ENCODE measurements at places on chromosomes 7 and 10.

DNA sequence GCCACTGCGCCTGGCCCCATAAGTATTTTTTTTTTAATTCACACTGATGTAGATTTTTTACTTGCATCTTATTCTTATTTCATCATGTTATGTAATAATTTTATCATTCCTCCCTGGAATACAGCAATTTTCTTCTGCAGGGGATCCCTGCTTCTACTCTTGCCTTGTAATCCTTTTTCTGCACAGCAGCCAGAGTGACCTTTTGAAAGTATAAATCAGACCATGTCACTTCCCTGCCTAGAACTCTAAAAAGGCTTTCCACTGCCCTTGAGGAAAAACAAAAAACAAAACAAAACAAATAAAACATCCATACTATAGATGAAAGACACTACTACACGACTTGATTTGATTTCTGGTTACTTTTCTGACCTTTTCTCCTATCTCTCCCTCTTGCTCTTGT lies 1334.7 kb downstream of the REEP3 start:
- DNase-seq = no peak

GRCh38 chr10:23136462-23136861 lies 41.1 kb downstream of the MSRB2 start:
- DNase-seq = no peak

DNA sequence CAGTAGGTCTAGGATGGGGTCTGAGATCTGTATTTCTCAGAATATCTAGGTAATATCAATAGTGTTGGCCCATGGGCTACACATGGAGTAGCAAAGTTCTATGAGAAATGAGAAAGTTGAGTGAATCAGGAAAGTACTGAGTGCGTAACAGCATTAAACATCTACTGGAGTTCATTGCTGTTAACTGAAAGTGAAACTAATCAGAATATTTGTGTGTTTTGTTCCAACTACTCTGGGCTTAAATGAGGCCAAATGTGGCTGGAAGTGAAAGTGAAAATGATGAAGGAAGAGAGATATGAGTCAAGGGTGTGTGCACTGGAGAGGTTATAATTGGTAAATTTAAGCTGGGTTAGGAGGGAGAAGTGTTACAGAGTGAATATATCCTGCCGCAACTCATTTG lies 46.5 kb downstream of the TMEM106B start:
- DNase-seq = peak; percentile 44

- no peak for DNase-seq
Measured at GRCh38 chr10:11642566-11642965, 31.1 kb upstream of the USP6NL start.

GRCh38 chr7:50206453-50207250 lies 97.9 kb upstream of the IKZF1 start:
- peak; percentile 78 for DNase-seq

GRCh38 chr10:48701941-48702340 lies 17.3 kb downstream of the WDFY4 start:
- DNase-seq = no peak

DNA sequence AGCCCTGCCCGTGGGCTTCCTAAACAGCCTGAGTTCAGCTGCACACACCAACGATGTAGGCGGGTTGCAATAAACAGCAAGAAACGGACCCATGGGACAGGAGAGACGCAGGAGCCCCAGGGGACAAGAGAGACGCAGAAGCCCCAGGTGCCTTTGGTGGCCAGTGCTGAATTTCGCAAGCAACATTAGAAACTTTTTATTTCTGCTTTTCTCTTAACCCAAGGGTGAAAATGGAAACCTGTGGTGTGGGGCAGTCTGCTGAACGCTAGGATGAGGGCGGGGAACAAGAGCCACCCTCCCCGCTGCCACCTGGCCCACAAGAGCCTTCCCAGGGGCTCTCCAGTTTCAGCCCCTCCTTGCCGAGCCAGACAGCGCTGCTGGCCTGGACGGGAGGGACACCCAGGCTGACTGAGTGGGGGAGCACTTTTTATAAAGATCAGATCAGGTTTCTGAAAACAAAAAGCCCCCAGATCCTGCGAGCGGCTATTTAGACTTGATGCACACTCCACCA lies 20.0 kb upstream of the GPR146 start:
- no peak for DNase-seq

- DNase-seq = no peak
Measured at GRCh38 chr7:132777414-132777813, 201.1 kb upstream of the PLXNA4 start.

GRCh38 chr7:6092953-6093354 lies 61.8 kb downstream of the ANKRD61 start:
- no peak for DNase-seq

- no peak for DNase-seq
Measured at GRCh38 chr10:88980800-88981199, 9.8 kb upstream of the FAS start.

DNA sequence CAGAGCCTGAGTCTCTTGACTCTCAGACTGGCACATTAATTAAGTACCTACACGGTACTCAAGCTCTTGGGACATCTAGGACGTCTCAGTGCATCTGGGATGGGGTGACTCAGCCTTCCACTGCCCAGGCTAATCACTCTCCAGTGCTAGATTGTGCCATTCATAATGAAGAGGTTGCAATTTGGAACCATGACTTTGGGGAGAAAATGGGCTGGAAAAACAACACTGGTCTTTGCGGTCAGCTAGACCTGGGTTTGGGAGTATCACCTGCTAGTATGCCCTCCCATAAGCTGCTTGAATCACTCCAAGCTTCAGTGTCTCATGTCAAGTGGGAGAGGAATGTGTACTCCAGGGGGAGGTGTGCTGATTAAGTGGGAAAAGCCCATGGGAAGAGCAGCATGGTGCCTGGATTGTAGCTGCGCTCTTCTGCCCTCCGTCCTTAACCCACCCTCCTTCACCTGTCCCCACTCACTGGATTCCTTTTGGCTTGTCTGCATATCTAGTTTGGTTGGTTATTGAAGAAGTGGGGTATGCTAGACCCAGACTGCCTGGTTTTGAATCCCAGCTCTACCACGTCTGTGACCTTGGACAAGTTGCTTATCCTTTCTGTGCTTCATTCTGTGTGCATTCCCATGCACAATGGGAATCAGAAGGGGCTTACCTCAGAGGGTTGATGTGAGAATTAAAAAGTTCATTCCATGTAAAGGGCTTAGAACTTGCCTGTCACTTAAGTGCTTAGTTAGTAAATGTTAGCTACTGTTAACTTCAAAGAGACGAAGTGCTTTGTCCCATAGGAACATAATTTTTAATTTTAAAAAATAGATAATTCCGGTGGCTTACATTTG lies 3.8 kb downstream of the NFE2L3 start:
- DNase-seq = no peak

- DNase-seq = no peak
Measured at GRCh38 chr7:126411032-126411820, 841.5 kb downstream of the GRM8 start.

- DNase-seq = no peak
Measured at GRCh38 chr7:45617166-45617565, 43.0 kb downstream of the ADCY1 start.

DNA sequence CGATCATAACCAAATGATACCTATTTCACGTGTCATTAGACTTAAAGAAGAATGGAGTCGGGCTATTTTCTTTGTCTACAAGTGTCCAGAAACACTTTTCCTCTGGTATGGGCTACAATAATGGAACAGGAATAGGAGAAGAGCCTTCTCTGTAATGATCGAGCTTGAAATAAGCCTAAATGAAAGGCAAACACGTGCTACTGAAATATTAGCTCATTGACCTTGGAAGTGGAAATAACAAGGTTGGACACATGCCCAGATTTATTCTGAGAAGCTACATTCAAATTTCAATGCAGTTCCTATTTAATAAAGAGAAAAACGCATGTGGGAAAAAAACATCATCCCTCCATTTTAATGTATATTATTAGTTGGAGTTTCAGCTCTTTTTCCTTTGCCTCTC lies 254.7 kb upstream of the PTER start:
- DNase-seq = no peak

DNA sequence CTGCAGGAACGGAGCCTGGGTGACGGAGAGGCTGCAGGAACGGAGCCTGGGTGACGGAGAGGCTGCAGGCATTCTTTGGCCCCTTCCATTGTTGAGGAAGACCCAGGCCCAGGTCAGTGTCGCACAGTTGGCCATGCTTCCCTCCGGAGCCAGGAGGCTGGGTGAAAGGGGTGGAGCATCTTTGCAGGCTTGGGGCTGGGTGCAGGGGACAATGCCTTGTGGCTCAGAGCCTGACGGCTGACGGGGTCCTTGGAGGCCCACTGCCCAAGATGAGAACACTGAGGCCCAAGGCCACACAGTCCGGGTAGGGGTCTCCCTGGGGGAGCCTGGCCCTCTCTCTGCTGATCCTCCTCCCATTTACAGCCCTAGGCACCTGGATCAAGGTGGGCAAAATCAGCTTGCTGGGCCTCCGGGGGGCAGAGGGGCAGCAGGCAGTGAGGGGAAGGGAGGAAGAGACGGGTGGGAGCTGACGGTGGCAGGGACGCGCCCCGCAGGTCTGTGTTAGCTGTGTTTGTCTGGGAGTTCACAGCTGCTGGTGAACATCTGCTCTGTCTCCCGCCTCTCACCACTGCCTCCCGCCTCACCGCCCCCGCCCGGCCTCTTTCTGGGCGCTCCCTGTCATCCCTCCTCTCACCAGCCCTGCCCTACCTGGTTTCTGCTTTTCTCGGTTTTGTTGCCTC lies 30.6 kb upstream of the PCBD1 start:
- no peak for DNase-seq

- no peak for DNase-seq
Measured at GRCh38 chr7:99193527-99194220, 14.2 kb downstream of the KPNA7 start.

DNA sequence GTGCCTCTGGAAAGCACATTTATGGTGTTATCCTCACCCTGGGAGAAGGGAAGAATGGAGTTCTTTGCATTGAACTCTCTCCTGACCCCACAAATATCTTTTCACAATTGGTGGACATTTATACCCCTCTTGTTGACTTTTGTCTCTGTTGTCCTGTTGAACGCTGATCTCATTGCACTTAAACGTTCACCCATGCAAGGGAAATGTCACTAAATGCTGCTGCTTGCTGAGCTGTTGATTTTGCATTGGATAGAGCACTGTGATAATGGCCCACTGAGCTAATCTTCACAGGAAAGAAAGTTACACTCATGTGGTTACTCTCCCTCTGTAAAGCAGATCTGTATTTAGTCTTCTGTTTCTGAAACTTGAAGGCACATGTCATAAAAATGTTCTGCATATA lies 133.4 kb downstream of the FZD1 start:
- DNase-seq = no peak

DNA sequence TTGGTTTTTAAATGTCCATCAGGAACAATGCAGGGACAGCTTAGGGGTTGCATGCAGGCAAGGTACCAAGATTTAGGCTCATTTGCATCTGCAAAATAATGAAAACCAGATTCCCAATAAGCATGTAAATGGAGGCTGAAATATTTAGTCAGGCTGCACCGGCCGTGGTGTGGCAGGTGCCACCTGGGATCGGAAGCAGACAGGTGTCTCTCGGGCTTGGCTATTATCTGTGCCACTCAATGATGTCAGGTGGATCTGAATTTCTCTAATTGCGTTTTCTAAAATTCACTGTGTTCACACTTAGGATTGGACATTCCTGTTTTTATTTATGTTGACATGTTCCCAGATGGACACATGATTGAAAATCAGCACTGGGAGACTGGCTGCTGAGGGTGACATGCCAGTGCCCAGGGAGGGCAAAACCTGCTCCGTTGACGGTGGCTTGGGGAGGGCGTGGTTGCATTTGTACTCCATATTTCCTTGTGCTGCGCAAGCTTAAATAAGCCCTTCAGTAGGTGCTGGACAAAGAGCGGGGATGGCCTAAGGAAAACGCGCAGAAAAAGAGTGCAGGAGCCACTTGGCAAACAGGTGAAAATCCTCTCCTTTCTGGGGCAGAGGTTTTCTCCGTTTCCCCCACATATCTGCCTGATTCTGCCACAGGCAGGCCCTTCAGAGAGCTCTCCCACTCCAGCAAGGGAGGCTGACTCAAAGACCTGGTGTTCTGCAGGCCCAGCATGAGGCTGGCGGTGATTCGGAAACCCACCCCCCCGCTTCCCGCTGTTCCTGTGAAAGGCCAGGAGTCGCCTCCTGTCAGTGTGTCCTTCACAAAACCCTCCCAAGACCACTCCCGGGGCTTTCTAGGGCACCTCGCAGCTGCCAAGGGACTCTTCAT lies 142.5 kb downstream of the WDR37 start:
- DNase-seq = no peak
